Cerebellar cortex (tissue), 1 donor: ENCODE measurements at places on chromosomes 7 and 10.

- DNase-seq: no peak
Observed at GRCh38 chr7:55576753-55577152, 4.5 kb upstream of the VOPP1 start.

GRCh38 chr7:98051118-98051744 lies 55.4 kb upstream of the LMTK2 start:
- DNase-seq: peak; percentile 9

DNA sequence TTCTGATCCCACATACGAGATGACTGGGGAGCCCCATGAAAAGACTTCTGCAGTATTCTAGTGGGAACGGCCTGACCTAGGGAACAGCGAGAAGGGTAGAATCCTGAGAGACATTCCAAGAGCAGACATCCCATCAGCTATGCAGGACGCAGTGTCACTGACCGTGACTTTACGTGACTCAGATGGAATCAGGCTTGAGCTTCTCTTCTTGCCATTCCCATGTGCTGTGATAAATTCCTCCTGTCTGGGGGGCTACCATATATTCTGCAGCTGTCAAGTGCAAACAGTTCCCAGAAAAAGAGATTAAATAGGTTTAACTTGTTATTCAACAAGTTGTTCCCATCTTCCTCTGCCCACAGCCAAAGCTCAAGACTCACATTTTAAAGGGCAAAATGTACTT lies 73.1 kb upstream of the PDE1C start:
- DNase-seq: no peak

DNA sequence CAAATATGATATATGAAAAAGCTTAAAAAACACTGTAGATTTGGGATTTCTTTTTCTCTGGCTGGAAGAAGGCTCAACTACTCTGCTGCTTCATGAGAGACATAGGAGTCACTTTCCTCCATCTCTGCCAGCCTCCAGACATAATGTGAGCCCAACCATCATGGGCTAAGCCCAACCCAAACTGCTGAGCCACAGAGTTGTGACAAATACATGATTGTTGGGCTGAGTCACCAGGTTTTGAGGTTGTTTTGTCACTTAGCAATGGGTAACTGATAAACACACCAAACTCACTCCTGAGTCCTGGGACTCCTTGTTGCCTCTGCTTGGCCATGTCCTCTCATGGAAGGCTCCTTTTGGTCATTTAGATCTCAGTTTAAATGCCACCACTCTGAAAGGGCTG lies 381.8 kb upstream of the FZD8 start:
- no peak for DNase-seq

GRCh38 chr7:87445897-87446296 lies 29.6 kb downstream of the ABCB4 start:
- no peak for DNase-seq

DNA sequence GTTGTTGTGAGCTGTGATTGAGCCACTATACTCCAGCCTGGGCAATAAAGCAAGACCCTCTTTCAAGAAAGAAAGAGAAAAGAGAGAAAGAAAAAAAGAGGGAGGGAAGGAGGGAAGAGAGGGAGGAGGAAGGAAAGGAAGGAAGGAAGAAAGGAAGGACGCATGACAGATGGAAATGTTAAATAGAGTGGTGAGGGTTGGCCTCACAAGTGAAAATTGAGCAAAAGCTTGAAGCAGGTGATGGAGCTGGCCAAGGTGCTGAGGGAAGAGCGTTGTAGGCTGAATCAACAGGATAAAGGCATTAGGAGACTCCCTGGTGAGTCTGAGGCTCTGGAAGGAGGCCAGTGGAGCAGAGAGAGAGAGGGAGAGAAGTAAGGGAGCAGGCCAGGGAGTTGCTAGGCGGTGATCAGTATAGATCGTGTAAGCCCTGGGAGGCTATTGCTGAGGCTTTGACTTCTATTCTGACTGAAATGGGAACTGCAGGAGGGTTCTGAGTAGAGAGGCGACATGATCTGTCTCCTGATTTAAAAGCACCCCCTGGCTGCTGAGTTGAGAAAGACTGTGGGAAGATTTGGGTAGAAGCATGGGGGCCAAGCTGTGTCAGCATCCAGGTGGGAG lies 26.5 kb upstream of the TMEM248 start:
- DNase-seq: peak; percentile 23

- no peak for DNase-seq
Observed at GRCh38 chr7:131895541-131896164, 339.2 kb upstream of the PODXL start.

DNA sequence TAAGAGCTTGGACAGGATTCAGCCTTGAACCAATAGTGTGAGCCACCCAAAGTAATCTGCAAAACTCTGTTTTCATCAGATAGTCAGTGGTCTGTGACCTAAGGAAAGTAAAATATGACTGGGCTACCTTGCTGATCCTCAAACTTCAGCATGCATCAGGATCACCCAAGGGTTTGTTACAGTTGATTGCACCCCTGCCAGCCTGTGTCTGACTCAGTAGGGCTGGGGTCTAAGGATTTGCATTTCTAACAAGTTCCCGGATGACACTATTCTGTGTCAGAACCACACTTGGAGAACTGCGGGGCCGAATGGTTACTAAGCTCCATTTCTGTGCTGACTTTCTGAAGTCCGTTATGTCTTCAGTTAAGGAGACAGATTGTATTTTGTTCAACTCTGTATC lies 40.6 kb upstream of the TSPAN13 start:
- no peak for DNase-seq

DNA sequence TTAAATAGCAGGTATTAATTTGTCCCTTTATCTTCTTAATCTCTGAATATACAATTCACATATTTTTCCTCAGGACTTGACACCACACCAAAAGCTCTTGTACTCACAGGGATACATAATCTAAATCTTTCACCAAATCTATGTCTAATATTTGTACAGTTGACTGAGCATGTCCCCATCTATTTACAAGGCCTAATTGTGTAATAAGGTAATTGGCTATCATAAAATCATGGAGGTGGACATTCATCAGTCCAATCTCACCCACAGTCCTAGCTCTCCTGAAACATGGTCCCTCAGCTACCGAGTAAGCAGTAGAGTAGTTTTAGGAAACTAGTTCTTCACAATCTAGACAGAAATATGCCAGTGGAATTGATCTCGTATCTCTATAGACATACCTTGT lies 30.3 kb upstream of the EGFR start:
- DNase-seq: no peak

GRCh38 chr7:136533732-136534131 lies 334.7 kb upstream of the CHRM2 start:
- no peak for DNase-seq

DNA sequence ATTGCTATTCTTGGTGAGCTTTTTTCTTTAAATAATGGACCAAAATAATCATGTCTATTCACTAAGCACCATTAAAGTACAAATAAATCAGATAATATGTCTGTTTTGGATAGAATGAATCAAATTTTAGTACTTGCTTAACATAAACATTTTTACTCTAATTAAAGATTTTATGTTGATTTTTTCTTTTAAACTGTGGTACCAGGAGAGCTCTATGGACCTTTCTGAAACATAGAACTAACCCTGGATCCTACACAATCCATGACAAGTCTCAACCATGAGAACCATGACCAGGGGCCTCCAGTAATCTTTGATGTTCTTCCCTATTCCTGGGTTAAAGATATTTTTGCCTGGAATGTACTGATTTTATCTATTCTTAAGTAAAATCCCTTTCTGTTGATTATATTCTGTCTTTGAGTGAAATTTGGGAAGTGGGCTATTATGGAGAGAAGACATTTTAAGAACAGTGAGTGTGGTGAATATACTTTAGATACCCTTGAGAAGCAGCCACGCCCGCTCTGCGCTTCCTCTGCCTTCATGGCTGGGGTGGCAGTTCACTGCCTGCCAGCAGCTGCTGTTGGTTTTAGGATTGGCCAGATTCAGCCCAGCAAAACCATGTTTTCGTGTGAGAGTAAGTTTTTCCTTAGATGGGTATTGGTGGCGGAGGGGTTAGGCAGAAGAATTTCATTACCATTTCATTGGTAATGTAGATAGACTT lies 42.2 kb upstream of the BHLHA15 start:
- no peak for DNase-seq

GRCh38 chr10:75101416-75102251 lies 9.8 kb upstream of the SAMD8 start:
- no peak for DNase-seq

DNA sequence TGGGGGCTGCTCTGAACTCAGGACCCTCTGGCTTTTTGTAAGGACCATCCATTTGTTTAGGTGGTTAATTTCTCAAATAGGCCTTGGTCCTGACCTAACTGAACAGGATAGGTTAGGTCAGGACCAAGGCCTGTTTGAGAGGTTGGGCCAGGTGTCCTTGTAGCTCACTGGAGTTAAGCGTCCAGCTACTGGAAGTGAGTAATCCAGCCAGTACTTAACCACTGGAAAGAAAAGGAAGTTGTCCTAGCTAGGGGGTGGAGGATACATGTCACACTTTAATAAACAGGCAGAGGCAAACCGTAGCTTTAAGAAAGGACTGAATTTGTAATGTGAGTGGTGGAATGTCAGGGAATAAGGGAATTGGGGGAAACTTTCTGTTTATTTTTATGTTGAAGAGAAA lies 96.0 kb downstream of the GPR85 start:
- DNase-seq: no peak

- DNase-seq: no peak
Observed at GRCh38 chr10:60334991-60335390, 54.7 kb downstream of the ANK3 start.

- no peak for DNase-seq
Observed at GRCh38 chr10:120606051-120606764, 149.2 kb downstream of the PLPP4 start.

DNA sequence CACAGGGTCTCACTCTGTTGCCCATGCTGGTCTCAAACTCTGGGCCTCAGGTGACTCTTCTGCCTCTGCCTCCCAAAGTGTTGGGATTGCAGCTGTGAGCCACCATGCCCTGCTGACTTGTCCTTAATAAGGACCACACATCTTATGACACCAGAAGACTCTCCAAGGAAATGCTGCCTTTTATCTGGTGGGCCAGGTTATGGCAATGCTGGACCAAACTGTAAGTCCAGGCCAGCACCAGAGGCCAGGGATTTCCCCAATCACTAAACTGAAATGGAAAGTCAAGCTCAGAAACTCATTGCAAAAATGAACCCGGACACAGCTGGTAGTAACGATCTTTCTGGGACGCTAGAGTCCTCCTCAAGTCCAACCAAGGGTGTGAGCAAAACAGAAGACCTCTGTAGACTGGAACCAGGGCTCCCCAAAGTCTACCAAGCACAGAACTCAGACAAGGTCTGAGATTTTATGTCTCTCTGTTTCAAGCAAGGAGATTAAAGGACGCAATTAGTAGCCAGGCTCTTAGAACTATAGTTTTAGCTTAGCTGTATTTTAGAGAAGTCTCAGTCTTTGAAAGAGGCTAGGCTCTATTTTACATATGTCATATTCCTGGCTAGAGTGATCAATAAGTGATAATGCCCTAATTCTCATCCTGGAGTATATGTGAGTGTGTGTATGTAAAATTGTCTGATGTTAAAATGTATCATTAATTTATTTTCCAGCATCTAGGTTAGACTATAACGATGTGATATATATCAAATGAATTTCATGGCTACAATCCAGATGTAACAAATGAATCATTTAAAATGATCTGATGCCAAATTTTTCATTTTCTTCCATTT lies 74.0 kb upstream of the ITGB1 start:
- DNase-seq: no peak

GRCh38 chr10:102133373-102134195 lies 744 bp downstream of the PPRC1 start:
- DNase-seq: peak; percentile 42

DNA sequence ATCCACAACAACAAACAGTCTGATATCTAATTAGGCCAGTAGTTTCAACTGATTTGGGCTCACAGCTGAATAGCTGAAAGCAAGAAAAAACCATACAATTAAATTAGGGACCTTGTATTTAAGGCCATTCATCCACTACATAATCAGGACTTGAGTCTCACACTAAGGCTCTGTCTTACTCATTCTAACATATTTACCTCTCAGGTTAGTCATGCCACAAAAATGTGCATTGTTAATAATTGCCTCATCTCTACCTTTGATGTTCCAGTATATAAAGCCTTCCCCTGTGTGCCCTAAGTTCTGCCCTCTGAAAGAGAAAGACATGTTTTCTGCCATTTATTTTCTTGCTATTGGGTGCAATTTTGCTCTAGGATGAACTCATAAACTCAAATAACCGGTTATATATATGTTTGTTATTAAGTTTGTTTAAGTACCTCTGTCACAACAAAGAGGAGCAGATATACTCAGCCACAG lies 5.3 kb upstream of the C1GALT1 start:
- DNase-seq: no peak
